ENCODE measurements at places on chromosomes 12 and 14.

GRCh38 chr12:99059824-99060511 lies 414.9 kb downstream of the APAF1 start:
- DNase-seq: peak; percentile 47

DNA sequence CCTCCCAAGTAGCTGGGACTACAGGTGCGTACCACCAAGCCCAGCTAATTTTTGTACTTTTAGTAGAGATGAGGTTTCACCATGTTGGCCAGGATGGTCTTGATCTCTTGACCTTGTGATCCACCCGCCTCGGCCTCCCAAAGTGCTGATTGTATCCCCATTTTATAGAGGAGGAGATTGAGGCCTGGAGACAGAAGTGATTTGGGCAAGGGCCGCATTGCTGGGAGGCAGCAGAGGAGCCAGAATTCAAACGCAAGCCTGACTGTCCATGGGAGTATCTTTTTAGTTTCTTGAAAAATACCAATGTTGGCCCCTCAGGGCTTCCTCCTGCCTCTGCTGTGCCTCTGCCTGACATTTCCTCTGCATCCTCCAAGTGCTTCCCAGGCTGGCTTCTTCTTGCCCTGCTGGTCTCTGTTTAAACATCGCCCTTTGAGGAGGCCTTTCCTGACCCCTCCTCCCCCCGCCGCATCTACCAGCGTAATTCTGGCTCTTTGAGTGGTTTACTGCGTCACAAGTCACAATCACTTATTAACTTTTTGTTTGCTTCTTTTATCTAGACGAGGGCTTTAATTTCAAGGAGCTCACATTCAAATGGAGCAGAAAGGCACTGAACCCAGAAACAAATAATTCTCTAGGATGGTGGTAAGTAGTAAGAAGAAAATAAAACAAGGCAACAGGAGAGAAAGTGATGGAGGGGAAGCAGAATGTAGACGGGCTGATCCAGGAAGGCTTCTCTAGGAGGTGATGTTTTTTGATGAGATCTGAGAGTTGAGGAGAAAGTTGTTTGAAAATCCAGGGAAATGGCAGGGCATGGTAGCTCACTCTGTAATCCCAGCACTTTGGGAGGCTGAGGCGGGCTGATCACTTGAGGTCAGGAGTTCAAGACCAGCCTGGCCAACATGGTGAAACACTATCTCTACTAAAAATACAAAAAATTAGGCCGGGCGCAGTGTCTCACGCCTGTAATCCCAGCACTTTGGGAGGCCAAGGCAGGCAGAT lies 91.0 kb upstream of the MED13L start:
- DNase-seq: no peak

- DNase-seq: no peak
Measured at GRCh38 chr14:94773061-94773648, 3.2 kb upstream of the GSC start.

DNA sequence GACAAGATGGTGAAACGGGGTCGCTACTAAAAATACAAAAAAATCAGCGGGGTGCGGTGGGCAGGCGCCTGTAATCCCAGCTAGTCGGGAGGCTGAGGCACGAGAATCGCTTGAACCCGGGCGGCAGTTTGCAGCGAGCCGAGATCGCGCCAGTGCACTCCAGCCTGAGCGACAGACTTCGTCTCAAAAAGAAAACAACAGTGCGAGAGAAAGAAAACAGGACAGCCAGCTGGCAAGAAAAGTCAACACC lies 633 bp upstream of the RNU4-2 start:
- DNase-seq: no peak

DNA sequence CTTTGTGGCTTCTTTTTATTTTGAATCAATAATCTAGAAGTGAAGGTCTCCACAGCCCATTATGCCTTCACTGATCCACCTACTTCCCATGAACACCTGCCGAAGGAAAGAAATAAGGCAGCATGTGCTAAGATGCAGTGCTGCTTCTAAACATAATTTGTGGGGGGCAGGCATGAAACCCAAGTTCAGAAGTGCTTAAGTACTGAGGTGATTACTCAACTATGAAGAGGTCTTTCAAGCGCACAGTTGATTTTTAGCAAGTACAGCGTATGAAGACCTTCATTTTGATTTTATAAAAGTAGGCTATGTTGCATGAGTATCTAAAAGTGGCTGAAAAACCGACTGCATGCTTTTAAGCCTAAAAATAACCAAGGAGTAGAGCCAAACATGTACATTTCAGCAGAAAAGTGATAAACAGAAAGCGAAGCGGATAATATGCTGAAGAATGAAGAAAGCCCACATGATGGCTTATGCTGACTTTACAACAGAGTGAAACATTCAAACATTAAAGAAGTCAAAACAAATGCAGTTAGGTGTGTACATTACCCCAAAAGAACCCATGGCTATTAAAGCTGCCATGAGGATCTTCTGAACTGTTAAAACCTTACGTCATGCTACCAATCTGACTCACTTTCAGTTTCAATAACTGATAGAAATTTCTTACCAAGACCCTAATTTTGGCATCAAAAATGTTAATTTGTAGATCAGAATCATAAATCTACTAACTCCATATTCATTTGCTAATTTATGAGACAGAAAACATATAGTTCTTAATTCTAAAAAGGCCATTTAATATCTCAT lies 29.3 kb downstream of the KICS2 start:
- no peak for DNase-seq

DNA sequence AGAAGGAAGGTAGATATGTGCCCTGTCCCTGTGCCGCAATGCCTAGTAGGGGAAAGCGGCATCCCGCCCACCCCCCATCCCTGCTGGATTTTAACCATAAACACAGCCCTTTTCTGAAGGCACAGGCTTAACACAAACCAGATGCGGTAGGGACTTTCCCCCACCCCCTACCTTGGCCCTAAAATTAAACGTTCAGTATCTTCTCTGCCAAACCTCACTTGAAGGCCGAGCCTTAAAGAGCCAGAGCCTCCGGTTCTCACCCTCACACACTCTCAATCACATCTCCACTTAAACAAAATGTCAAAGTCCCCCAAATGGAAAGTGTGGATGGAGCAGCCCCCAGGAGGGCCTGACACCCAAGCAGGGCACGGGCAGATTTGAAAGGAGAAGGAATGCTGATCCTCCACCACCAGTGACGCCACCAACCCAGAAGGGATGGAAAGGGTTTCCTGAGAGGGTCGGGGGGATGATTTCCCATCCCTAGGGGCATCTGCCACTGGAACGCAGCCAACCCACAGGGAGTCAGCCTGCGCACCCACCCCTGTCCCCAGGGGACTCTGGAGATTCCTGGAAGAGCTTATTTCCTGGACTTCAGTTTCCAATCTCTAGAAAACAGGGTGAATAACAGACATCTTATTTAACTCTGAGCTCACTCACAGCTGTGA lies 26.4 kb downstream of the ACTN1 start:
- DNase-seq: peak; percentile 90

- no peak for DNase-seq
Measured at GRCh38 chr12:43126652-43127375, 425.2 kb downstream of the ADAMTS20 start.

GRCh38 chr14:23381871-23382270 lies 5.0 kb downstream of the CMTM5 start:
- DNase-seq: no peak

GRCh38 chr12:24268663-24269186 lies 319.3 kb upstream of the SOX5 start:
- no peak for DNase-seq

DNA sequence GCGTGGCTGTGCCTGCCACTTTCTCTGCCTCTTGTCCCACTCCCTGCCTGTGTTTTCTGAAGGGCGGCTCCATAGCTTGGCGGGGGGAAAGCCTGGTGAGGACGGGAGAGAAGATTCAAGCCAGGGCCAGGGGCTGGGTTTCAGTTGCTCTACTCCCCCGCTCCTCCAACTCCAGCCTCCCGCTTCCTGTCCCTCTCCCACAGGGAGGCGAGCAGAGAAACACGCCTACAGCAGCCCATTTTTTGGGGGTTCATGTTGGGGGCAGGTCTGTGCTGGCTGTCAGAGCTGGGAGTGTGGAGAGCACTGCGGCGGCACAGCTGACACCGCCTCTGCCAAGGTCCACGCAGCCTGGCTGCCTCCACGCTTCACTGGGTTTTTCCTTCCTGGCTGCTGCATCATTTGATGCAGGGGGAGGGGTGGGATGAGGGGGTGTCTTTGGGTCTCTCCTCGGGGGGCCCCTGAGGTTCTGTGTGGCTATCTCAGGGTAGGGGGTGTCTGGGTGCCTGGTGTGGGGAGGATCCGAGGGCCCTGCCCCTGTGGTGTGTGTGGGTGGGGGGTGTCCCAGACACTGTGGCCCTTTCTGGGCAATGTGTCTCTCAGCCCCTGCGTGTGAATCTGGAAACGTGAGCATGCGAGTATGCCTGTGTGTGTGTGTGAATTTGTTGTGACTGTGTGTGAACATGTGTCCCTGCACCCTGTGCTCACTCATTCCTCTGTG lies 10.7 kb upstream of the KRT80 start:
- peak; percentile 58 for DNase-seq

- DNase-seq: no peak
Measured at GRCh38 chr12:27331927-27332324, 710 bp upstream of the BMAL2 start.

- peak; percentile 54 for DNase-seq
Measured at GRCh38 chr14:105093431-105094192, 28.4 kb upstream of the GPR132 start.

GRCh38 chr12:92721130-92721529 lies 18.3 kb downstream of the PLEKHG7 start:
- DNase-seq: no peak

- no peak for DNase-seq
Measured at GRCh38 chr14:24461336-24461735, 18.8 kb upstream of the SDR39U1 start.

GRCh38 chr12:49546481-49546880 lies 7.7 kb downstream of the KCNH3 start:
- DNase-seq: no peak

DNA sequence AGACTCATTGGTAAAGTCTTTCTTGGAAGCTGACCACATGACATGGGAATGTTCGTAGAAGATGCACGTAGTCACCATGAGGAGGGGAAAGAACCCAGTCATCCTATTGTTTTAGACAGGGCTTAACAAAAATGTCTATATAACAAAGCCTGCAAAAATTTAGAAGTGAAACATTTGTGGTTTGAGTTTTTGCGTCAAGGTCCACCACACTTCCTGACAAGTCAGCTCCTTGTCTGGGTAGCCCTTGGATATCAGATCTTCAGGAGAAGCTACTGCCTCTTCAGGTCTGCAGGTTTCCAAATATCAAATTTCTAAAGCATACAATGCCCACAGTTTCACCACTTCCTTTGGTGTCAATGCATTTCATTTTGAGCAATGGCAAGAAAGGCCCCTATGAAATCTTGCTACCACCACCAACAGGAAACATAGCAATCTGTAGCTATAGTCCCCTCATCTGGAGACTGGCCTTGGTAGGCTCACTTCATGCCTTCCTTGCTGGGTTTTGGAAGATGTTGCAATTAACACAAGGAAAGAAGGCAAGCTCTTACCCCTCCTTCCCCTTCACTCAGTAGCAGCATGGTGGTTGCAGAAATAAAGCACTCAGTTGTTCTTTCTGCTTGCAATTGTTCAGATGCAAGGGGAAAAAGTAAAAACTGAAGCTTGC lies 235.2 kb downstream of the PCNX1 start:
- DNase-seq: no peak

DNA sequence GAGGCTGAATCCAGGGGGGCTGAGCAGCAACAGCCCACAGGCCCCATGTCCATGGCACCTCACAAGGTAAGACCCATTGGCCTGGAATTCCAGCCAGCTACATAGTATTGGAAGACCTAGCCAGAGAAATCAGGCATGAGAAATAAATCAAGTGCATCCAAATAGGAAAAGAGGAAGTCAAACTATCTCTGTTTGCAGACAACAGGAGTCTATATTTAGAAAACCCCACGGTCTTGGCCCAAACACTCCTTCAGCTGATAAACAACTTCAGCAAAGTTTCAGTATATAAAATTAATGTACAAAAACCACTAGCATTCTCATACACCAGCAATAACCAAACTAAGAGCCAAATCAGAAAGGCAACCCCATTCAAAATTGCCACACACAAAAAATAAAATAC lies 16.9 kb downstream of the PDE6H start:
- no peak for DNase-seq

GRCh38 chr14:28784096-28785048 lies 17.8 kb downstream of the FOXG1 start:
- no peak for DNase-seq

DNA sequence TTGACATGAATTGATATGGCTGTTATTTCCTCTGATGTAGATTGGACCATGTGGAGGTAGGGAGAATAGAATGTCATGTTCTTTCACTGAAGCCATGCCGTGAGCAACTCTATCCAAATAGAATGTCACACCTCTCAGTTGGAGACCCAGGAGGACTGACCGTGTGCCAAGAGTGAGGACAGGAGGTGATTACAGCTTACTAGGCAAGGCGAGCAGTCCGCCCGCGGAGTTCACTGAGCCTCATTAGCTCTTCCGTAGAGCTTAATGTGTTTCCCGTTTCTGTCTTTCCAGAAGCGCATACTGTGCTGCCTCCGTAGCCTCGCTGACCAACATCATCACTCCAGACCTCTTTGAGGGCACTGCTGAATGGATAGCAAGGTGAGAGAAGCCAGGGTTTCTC lies 45.6 kb downstream of the FNTB start:
- no peak for DNase-seq

DNA sequence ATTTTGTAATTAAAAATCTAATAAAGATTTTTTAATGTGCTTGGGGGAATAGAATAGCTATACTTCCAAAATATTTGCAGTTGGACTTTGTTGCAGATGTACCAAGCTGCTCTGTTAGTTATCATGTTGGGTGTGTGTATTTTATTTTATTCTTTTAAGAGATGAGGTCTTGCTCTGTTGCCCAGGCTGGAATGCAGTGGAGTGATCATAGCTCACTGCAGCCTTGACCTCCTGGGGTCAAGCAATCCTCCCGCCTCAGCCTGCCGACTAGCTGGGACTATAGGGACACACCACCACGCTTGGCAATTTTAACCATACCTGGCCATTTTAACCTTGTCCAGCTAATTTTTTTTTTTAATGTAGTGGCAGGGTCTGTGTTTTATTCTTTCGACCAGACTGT lies 54.7 kb upstream of the MAP1LC3B2 start:
- no peak for DNase-seq

DNA sequence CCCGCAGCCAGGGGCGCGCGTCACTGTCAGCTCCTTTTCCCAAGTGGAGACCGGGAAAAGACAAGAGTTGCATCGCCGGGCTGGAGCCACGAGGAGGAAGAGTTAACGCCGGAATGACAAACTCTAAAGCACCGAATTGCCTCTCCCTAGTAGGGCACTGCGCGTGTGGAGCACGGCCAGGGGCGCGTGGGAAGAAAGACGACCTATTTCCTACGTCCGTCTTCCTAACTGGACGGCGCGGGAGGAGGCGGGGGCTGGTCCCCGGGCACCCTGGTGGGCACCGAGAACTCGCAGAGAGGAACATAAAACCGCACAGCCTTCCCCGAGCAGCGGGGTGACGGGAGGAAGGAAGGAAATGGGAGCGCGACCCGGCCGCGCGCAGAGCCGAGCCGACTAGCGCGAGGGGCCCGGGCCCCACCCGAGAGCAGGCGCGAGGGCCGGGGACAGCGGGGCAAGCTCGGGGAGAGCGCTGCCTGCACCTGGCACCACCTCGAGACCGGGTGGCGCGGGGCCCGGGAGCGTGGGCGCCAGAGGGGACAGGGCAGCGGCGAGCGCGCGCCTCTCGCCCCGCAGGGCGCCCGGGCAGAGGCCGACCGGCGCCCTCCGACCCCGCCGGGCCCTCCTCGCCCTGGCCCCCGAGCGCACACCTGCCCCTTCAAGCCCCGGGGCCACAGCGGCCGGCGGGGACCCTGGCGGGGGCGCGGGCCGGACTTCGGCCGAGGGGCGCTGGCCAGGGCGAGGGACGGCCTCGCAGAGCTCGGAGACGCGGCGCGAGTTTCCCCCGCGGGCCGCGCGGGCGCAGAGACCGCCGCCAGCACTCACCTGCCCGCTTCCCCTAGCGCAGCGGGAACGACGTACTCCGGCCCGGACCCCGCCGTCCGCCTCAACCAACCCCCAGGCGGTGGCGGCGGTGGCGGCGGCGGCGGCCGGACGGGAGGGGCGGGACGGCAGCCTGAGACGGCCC lies at the start of gene SETD3:
Gene SETD3 (minus strand): TSS at position 954 of the 964 bp plus-strand sequence. CDS start 15,054 bp downstream, outside the sequence.
- peak; percentile 73 for DNase-seq
